ENCODE measurements at places on chromosomes 11 and 22.

GRCh38 chr11:64126796-64127195, 39.1 kb downstream of the MACROD1 start:
- DNase-seq, result no peak

DNA sequence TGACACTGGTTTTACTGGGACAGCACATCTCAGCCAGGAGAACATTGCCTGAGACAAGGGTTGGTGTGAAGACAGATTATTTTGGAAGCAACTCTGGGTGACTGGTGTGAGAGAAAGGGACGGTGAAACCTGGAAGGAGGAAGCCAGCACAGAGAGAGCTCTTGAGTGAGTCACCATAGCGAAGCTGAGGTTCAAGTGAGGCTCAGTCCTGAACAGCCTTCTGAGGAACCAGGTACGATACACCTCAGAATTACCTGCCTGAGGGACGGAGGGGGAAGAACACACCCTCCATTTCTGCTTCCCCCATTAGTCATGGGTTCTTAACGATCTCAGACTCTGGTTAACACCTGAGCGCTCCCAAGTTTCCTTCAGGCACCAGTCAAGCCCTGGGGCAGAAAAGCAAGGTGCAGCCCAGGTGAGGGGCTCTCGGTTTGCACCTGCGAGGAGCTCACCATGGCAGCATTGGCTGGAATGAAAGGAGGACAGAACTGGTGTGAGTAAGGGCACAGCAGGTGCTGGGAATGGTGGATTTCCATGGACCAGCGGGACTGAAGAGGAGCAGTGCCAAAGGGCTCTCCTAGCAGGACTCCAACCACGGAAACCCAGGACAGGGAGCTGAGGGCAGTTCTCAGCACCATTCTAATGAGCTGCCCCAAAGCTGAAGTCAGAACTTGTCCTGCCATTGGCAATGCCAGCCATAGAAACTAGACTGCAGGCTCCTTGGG, 459.3 kb downstream of the OPCML start:
- no peak for DNase-seq

DNA sequence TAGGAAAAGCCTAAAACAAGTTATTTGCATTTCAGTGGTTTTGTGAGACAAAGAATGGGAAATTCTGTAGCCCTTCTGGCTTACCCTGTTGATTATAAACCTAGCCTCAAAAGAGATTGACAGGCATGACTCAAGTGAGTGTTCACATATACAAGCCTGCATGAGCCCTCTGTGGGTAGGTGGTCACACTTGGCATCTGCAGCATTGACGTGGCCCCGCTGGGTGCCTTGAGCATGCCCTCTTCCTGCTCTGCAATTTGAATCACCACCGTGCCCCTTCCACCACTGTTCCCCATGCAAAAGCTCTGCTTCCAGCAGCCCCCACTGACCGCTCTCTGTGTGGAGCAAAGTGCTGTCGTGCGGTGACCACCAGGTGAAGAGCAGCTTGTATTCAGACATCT, 21.0 kb upstream of the ADSL start:
- DNase-seq, result no peak

DNA sequence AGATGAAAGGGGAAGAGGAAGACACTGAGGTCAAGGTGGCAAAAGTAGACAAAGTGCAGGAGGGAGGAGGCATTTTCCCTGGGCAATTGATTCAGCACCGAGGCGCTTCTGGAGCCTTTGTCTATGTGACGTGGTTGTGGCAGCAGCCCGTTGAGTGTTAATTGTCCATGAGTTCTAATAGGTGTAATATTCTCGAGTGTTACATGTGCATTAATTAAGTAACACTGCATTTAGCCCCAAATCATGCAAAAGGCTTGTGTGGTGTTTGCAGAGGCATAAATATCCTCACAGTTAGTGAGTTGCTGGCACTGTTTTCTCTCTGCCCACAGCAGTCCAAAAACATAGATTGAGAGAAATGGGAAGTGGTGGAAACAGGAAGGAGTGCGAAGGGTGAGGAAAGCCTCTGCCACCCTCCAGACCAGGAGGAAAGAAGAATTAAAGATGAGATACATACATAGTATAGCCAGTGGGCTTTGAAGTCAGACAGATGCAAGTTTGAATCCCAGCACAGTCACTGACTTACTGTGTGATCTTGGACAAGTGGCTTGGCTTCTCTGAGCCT, 361.2 kb downstream of the MN1 start:
- no peak for DNase-seq

DNA sequence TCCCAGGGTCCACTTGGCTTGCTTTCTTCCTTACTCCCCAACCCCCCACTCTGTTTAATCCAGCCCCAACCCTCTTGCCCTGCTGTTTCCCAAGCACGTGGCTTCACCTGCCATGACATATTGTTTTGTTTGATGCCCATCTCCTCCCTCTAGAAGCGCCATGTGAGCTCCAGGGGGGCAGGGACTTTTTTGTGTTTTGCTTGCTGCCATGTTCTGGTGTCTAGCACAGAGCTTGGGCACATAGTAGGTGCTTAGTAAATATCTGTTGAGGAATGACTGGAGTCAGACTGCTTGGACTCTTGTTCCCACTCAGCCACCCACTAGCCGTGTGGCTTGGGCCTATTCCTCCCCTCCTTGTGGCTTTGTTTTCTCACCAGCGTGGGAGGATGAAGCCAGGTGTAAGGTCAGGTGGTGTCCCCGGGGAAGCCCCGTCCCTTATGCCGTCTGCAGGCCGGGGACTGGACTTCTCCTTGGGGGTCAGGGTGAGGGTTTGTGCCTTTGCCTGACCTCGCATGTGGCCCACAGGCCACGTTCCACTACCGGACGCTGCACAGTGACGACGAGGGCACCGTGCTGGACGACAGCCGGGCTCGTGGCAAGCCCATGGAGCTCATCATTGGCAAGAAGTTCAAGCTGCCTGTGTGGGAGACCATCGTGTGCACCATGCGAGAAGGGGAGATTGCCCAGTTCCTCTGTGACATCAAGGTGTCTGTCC, 3.8 kb downstream of the AIP start:
- no peak for DNase-seq

- DNase-seq, result peak; percentile 53
Measured at GRCh38 chr11:12187399-12187798, 77.0 kb downstream of the MICAL2 start.

GRCh38 chr22:37659066-37659896, 758 bp downstream of the PDXP start:
- DNase-seq, result no peak

DNA sequence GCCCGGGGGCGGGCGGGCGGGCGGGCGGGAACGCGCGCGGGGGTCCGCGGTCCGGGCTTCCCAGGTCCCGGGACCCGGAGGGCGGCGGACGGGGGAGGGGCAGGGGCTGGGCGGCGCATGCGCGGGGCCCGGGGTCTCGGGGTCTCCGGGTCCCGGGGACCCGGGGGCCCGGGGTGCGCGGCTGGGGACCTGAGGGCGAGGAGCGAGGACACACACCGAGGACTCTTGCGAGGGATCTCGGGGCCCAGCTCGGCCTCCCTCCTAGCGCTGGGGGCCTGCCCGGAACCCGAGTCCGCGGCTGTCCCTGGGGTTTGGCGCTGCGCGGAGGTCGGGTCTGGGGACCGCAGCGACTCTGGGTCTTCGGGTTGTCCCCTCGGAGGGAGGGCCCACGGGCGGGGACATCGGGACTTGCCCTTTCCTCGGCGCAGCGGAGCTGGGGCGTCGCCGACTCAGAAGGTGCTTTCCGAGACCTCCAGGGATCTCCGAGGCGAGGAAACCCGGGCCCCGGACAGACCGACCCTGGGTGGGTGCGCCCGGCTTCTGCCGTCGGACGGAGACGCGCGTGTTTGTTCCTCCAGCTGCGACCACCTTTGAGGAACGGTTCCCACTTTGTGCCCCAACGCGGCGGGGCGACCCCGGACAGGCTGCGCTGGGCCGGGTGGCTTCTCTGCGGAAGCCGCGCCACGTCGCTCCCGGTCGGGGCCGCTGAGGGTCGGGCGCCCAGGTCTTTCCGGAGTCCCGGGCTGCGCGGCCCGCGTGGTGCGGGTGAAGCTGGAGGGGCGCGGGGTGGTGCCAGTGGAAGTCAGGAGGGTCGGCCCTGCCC, 540 bp downstream of the PPARA start:
- no peak for DNase-seq
